ENCODE measurements at places on chromosomes 6 and 20. TPM values are rescaled to one million over a fixed set of nuclear protein-coding genes. Genes with fewer than 3 reads are reported as not detected.

Gene TRIM31
- not detected for total RNA-seq

Gene CRISP2
- total RNA-seq = not detected

Gene KIF13A
- total RNA-seq = 47.4 TPM

Gene KCNS1
- total RNA-seq = 0.53 TPM

Gene LHFPL5
- total RNA-seq = not detected

Gene PROKR2
- total RNA-seq = not detected

Gene YWHAB
- 70.8 TPM for total RNA-seq

Gene TSHZ2
- 1.6 TPM for total RNA-seq

Gene SYCP2
- 0.26 TPM for total RNA-seq

Gene TREML2
- not detected for total RNA-seq

Gene SGK2
- total RNA-seq = 0.38 TPM

Gene RRAGD
- total RNA-seq = 3.4 TPM

Gene HDGFL1
- not detected for total RNA-seq

Gene SEL1L2
- not detected for total RNA-seq

Gene GSTA3
- total RNA-seq = not detected

Gene C6orf120
- 17.6 TPM for total RNA-seq

Gene CLPSL1
- total RNA-seq = not detected

Gene FOXA2
- total RNA-seq = 6.8 TPM

Gene COL9A1
- total RNA-seq = not detected

Gene COL11A2
- total RNA-seq = under 0.01 TPM

Gene RIPK1
- total RNA-seq = 12.6 TPM

All from bronchial epithelial cell (primary cell).